ENCODE measurements at places on chromosomes 12 and 14.

GRCh38 chr12:77166696-77167095, 101.3 kb upstream of the E2F7 start:
- DNase-seq: no peak

GRCh38 chr14:54724676-54725325, 157.9 kb downstream of the SAMD4A start:
- no peak for DNase-seq

- no peak for DNase-seq
Observed at GRCh38 chr12:22860926-22861325, 236.0 kb downstream of the ETNK1 start.

GRCh38 chr12:14970473-14970872, 2.4 kb upstream of the PDE6H start:
- DNase-seq: no peak

GRCh38 chr12:109795023-109795422, 38.2 kb downstream of the TRPV4 start:
- no peak for DNase-seq

DNA sequence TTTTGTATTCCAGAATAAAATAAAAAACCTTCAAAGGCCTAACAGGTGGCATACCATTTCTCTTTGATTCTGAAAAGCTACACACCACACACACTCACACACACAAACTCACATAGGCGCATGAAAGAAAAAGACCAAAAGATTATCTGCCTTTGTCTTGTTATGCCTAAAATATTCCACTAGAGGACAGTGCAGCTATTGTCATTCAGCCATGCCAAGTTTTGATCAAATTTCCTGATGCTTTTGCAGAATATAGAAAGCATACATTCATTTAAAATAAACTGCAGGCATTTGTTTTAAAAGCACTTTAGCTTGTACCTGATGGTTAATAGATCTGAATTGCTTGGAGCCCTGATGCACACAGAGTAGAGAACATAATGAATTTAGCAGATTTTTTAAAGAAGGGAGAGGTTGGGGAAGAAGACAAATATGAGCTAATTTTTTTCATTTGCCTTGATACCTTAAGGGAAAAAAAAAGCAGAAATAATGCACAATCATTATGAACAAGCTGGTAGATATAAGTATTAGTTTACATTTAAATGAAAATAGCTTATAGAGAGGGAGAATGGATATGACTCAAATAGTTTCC, 1766.9 kb upstream of the SEL1L start:
- DNase-seq: no peak

GRCh38 chr12:110928700-110929099, 8.3 kb upstream of the MYL2 start:
- DNase-seq: no peak

DNA sequence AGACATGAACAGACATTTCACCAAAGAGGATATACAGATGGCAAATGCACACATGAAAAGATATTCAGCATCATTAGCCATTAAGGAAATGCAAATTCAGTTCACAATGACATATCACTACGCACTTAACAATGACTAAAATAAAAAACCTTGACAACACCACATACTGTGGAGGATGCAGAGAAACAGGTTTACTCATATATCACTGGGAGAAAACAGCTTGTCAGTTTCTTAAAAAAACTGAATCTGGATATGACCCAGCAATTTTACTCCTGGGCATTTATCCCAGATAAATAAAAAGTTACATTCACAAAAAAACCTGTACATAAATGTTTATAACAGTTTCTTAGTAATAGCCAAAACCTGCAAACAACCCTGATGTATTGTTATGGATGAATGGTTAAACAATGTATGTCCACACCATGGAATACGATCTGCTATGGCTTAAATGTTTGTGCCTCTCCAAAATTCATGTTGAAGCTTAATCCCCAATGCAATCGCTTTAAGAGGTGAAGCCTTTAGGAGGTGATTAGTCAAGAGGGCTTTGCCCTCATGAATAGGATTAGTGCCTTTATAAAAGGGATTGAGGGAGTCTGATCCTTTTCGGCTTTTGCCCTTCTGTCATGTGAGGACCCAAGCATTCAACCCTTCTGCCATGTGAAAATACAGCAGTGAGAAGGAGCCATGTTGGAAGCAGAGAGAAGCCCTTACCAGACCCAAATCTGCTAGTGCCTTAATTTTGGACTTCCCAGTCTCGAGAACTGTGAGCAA, 36.0 kb upstream of the PPP4R3A start:
- DNase-seq: no peak

GRCh38 chr12:110906985-110907384, 13.4 kb downstream of the MYL2 start:
- no peak for DNase-seq

GRCh38 chr14:50762001-50762930, 68.7 kb downstream of the NIN start:
- DNase-seq: no peak

- DNase-seq: no peak
Observed at GRCh38 chr14:85333313-85333712, 196.6 kb upstream of the FLRT2 start.

DNA sequence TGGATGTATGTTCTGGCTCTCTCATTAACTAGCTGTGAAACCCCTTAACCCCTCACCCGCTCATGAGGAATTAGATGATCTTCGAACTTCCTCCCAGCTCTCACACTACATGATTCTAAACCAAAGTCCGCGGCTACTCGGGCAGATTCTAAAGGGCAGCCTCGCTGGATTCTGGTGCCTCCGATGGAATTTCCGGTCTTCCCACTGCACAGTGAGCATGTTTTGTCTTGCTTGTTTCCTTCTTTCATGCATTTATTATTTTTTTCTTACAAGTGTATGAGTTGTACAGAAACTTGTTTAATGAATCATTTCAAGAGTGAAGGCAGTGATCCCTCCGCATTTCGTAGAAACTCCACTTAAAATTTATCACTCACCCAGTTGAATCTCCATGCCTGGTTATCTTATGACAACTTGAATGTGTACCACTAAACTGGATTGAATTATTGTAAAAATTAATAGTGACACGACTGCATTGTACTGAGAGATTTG, 4.5 kb upstream of the HCAR3 start:
- DNase-seq: no peak

- DNase-seq: no peak
Observed at GRCh38 chr12:96235484-96235826, 41.3 kb downstream of the ELK3 start.

- no peak for DNase-seq
Observed at GRCh38 chr12:132085291-132085635, 58.9 kb downstream of the DDX51 start.

GRCh38 chr14:58444627-58445026, 17.1 kb downstream of the KIAA0586 start:
- DNase-seq: no peak

- DNase-seq: no peak
Observed at GRCh38 chr14:67738740-67739504, 37.2 kb downstream of the RDH12 start.

DNA sequence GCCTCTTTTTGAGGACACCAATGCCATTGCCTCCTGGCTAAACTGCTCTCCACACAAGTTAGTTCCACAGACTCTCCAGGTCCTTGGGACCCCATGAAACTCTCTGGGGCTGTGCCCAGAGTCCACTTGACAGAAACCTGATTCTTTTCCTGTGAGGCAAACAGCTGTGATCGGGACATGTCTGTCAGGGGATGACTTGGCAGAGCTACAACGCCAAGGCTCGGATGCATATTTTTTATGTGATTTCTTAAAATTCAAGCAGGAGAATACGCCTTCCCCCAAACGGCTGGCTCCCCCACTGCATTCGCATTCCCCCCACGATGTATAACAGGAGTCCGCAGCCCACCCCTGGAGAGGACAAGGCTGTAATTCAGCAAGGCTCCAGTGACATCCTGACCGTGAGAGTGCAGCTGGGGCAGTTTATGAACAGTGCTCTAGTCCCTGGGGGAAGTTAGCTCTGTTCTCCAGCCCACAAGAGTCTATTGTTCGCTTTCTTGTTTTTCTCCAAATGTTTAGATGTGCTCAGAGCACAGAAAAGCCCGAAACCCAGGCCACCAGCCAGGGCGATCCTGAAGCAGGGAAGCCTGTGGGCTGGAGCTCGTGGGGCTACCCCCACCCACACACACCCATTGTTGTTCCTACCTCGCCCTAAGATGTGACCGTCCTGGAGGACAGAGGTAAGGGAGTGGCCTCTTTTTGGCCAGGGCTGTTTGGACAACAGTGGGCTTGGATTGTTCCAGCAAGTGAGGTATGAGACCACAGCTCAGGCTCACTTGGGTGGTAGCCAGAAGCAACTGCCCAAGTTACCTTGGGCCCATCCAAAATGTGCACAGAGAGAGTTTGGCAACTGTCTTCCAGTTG, 159.5 kb downstream of the ZFP36L1 start:
- no peak for DNase-seq

- no peak for DNase-seq
Observed at GRCh38 chr12:108033090-108033489, 96.0 kb upstream of the WSCD2 start.

GRCh38 chr12:45232146-45232755, 16.4 kb downstream of the ANO6 start:
- no peak for DNase-seq

DNA sequence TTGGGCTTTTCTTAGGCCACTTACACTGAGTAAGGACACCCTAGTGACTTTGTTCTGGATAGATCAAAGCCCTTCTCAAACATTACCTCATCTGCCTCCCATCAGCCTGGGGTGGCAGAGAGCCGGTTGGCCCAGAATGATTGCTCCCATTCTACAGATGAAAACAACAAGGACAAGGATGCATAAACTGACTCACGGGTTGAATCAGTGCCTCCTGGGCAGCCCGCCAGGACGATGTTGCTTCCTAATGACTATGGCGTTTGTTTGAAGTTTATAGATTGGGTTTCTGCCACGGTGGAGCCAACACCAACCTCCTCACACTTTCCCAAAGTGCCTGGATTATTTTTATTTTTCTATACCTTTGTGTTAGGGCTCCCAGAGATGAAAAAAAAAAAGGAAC, 3.6 kb upstream of the VRK1 start:
- DNase-seq: no peak

DNA sequence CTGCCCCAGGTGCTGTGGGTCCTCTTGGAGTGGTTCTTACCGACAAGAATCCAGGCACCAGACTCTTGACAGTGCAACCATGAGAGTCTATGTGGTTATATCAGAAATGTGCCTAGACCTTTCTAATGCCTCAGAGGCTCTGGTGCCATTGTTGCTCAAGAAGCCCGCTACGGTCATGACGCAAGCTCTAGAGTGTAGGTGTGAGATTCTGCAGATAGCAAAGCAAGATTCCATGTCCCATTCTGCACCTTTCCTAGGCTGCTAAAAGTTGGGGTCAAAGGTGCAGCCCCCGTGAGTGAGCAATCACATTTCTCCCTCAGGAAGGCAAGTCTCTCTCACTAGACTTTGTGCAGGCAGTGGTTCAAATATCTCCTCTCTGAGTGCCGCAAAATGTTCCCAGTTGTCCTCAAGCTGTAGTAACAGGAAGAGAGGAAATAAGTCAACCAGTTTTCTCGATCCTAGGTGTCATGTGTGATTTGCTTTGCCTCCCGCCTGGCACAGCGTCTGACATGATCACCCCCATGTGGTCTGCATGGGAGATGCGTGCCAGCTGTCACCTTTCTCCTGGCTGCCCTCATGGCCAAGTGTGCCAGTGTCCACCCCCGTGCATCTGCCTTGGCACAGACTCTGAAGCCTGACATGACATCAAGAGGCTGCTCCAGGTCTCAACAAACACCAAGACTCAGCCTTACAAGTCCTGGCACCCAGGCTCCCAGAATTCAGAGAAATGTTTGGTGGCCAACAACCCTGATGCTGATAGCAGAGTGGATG, 122.5 kb upstream of the COCH start:
- DNase-seq: no peak

DNA sequence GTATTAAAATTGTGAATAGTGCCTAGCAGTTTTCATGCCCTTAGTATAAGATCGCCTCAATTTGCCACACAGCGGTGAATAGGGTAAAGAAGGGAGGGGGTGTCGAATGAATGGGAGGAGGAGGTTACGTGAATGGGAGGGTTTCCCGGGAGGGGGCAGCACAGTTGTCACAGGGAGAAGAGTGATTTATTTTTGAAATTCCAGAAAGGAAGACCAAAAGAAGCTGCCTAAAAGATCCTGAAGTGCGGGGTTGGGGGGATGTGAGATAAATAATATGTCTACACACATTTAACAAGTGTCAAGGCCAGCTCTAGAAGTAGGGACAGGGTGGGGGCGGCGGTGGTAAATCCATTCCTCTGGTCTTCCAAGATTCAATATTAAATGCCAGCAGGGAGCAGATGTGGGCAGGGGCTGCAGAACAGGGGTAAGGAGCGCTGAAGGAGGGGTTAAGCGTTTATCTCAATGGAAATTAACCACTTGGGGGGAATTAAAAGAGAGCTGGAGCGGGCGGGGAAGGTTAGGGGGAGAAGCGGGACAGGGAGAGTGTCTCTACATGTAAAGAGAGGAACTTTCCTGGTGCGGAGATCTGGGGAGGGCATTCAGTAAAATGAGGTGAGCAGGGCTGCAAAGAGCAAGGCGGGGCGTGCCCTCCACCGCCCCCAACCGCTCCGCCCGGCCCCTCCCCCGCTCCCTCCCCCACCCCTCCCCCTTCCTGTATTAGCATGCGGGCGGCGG, 867 bp downstream of the C12orf42 start:
- no peak for DNase-seq

GRCh38 chr14:76923431-76924370, 97.5 kb downstream of the LRRC74A start:
- DNase-seq: no peak

DNA sequence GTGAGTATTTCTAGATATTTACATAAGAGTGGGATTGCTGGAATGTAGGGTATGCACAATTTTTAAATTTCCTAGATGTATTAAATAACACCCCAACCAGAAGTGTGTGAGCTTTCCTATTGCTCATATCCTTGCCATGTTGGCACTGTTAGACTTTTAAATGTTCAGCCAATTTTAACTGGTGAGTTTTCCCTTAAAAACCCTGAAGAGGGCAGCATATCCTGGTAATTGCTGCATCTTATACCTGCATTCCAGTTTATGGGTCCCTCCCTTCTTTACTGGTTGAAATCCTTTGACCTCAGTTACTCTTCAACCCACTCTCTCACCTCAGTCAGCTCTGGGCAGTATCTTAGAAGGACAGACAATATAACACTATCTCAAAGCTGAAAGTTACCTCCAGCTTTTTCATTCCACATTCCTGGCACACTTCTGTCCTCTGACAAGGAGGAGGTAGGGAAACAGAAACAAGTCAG, 270.6 kb downstream of the PAWR start:
- no peak for DNase-seq

GRCh38 chr12:109831929-109832328, 1.3 kb downstream of the TRPV4 start:
- DNase-seq: no peak

GRCh38 chr12:108394196-108394595, 55.1 kb upstream of the CMKLR1 start:
- DNase-seq: no peak

Data from stimulated activated CD4-positive, alpha-beta T cell treated with anti-CD3 and anti-CD28 coated beads, Interleukin-15, amount 100 ng/mL, for 1 hour (primary cell).